CD4-positive, alpha-beta T cell treated with Interleukin-15 for 1 hour (primary cell): ENCODE measurements at places on chromosomes 16 and 17.

GRCh38 chr16:14476183-14476582 is 153.9 kb downstream of the PARN start:
- DNase-seq: no peak

DNA sequence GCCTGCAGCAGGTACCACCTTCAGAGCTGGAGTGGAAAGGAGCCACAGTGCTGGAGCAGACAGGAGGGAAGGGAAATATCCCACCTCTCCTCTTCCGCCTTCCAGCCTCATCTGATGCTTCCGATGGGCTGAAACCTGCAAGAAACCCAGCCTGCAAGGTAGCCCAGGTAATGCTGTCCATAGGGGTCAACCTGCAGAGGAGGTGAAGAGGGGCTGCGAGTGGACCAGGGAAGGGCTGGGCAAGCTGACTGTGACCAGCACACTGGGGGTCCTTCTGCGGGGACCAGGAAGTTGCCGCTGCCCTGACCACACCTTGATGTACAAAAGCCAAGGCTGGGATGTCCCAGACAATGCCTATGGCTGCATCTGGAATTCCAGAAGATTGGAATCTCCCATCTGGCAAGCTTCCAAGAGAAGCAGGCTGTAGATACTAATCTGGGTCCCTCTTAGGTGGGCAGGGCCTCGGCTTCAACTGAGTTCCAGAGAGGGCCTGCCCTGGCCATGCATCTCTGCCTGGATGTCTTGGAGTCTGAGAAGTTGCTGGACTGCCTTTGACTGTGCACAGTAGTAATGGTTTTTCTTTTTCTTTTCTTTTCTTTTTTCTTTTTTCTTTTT is 5.8 kb downstream of the FOXL1 start:
- DNase-seq: no peak

DNA sequence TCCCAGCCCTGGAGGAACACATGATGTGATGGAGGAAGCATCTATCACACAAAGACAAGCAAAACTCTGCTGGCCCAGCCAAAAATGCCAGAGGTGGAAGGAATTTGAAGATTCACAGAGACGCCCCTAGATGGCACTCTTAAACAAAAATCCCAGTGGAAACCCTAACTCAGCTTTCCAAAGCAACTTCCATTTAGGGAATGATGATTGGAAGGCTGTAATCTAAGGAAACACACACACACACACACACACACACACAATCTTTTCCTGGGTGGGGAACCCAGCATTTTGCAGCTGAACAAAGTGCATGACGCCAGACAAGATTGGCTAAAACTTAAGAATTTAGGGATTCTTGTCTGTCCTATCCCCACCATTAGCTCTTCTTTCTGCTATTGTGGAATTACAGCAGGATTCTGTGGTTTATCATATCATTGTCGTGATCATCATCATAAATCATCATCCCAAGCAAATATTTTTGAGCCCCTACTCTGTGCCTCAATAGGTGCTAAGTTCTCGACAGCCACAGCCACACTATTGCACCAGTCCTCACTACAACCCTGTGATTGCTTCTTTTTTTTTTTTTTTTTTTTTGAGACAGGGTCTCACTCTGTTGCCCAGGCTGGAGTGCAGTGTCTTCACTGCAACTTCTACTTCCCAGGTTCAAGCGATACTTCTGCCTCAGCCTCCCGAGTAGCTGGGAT is 1.6 kb upstream of the LDAF1 start:
- DNase-seq: no peak

- DNase-seq: no peak
Measured at GRCh38 chr17:18121144-18121910, 12.8 kb downstream of the MYO15A start.

DNA sequence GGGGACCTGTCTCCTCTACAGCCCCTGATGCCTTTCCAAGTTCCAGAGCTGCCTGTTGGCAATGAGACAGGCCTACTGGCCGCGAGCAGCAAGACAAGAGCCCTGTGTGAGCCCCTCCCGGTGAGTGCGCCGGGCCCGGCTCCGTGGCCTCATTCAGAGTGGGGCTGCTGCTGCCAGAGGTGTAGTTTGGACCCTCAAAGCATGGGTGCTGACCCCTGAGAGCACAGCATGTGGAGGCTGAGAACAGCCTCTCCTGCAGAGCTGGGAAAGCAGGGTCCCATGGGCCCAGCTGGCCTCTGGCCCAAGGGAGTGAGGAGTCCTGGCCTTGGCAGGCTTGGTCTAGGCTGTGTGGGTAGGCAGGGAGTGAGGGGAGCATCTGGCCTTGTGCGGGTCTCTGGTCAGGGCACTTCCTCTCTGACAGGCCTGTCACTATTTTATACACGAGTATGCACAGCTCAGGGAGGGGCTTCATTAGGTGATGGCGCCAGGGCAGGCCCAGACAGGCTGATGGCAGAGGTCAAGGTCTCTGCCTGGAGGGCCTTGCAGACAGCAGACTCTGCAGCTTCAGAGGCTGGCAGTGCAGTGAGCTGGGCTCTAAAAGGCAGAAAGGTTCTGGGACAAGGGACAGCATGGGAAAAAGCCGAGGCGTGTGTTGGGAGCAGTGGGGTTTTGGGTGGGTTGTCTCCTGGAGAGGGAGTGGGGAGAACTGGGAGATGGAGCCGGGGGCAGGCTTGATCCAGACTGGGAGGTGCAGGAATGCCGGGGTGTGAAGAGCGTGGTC is 43.4 kb downstream of the ADCY7 start:
- no peak for DNase-seq

- no peak for DNase-seq
Measured at GRCh38 chr17:58269557-58270291, 11.0 kb downstream of the MPO start.
